Activated naive CD4-positive, alpha-beta T cell treated with anti-CD3 and anti-CD28 coated beads for 36 hours (primary cell): ENCODE measurements at places on chromosomes 1 and 21. TPM values are rescaled to one million over a fixed set of nuclear protein-coding genes. Genes with fewer than 3 reads are reported as not detected.

FCRL4 gene
- not detected for total RNA-seq

HECTD3 gene
- total RNA-seq = 14.3 TPM

LCA5L gene
- total RNA-seq = 0.26 TPM

CA6 gene
- 0.22 TPM for total RNA-seq

DNA sequence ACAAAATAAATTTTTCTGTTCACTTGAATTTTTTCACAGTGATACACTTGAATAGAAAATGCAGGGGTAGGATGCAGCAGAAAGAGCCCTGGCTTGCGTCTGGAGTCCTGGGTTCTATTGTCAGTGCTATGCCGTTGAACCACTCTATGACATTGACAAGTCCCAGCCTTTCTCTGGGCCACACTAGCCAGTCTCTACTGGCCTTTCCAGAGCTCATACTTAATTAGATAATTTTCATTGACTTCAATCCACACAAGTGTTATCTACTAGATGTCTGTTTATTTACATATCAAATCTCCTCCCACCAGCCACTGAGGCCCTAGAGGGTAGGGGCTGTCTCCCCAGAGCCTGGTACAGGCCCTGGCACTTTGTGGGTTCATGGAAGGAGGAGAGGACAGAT, 15.5 kb upstream of the CELA3B start:
- no peak overlapping the region for H3K4me3 ChIP-seq
- H3K36me3 ChIP-seq = no peaks in the 10 kb centered on the region
- DNase-seq = no peak
- no peak overlapping the region for H3K27ac ChIP-seq

- H3K27me3 ChIP-seq = peaks cover 9% of the 10 kb centered on the region
- H3K4me1 ChIP-seq = no peaks in the 10 kb centered on the region
- DNase-seq = no peak
- no peak overlapping the region for H3K27ac ChIP-seq
These were observed 6.6 kb upstream of the FOXE3 start for GRCh38 chr1:47409311-47410067.

- H3K4me1 ChIP-seq = peaks cover 5% of the 10 kb centered on the region
- no peak for DNase-seq
- H3K4me3 ChIP-seq = no peak overlapping the region
- H3K27me3 ChIP-seq = no peaks in the 10 kb centered on the region
- H3K36me3 ChIP-seq = peaks cover under 1% of the 10 kb centered on the region
- no peak overlapping the region for H3K27ac ChIP-seq
These were observed 30.9 kb downstream of the PADI4 start for GRCh38 chr1:17338706-17339493.

GRCh38 chr1:184882957-184883815, 91.1 kb downstream of the NIBAN1 start:
- no peak overlapping the region for H3K4me3 ChIP-seq
- peak; percentile 32 for DNase-seq
- H3K36me3 ChIP-seq = no peaks in the 10 kb centered on the region
- peak overlapping the region; percentile 79 for H3K27ac ChIP-seq

DNA sequence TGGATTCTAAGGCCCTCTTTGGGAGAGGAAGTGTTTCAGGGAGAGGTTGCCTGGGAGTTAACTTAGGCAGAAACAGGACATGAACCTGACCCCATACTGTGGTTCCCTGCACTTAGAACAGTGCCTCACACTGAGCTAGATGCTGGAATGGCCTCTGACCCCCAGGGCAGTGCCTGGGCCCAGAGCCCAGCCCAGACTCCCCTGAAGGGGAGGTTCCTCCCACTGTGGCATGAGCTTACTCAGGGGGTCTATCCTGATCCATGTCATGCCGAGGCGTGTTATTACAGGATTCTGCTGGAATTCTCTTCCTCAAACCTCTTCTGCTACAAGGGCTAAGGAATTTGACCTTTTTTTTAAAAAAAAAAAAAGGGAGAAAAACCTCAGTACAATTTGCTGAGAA, 72.2 kb downstream of the MRPL37 start:
- H3K4me1 ChIP-seq = peaks cover 31% of the 10 kb centered on the region
- no peak for DNase-seq
- no peak overlapping the region for H3K4me3 ChIP-seq

DNA sequence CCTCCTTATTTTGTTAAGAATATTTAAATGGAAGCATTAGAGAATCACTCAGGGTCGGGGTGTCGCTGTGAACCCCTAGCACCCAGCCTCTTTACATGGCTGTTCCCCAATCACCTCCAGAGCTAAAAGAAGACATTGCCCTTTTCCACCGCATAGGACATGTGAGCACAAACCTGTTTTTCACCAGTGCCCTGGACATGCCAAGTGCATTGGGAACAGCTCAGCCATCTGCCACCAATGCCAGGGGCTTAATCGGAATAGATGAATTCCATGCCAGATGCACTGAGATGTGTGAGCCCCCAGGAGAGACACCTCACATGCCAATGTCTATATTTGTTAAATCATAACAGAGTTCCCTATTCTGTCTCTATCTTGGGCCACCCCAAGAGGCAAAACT, 33.3 kb downstream of the EIF2D start:
- peaks cover 97% of the 10 kb centered on the region for H3K4me1 ChIP-seq
- H3K27me3 ChIP-seq = no peaks in the 10 kb centered on the region
- H3K36me3 ChIP-seq = peaks cover 71% of the 10 kb centered on the region
- peak; percentile 7 for DNase-seq
- peak overlapping the region; percentile 76 for H3K4me3 ChIP-seq

DNA sequence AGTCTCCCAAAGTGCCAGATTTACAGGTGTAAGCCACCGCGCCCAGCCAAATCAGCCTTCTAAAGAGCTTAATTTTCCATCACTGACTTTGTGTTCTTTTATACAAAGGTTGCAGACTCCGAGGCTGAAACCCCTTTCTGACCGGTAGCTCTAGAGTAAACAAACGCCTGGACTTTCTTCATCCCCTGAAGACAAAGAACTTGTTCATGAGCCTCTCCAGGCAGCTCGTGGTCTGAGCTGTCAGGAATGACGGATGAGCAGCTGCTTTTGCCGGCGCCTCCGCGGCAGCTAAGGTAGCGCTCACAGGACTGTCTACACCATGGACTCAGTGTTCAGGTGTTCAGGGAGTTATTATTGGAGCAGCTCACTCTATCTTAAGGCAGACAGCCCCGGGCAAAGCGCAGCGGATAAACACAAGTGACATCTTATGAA, 128.5 kb upstream of the ERRFI1 start:
- H3K4me1 ChIP-seq = peaks cover 42% of the 10 kb centered on the region
- no peak overlapping the region for H3K4me3 ChIP-seq
- no peak for DNase-seq
- no peak overlapping the region for H3K27ac ChIP-seq
- peaks cover 2% of the 10 kb centered on the region for H3K36me3 ChIP-seq
- H3K27me3 ChIP-seq = peaks cover 7% of the 10 kb centered on the region

- H3K4me3 ChIP-seq = no peak overlapping the region
- DNase-seq = no peak
- no peaks in the 10 kb centered on the region for H3K4me1 ChIP-seq
- H3K27me3 ChIP-seq = no peaks in the 10 kb centered on the region
These were observed 263.2 kb downstream of the TM2D1 start for GRCh38 chr1:61461406-61462384.

- DNase-seq = no peak
- no peak overlapping the region for H3K4me3 ChIP-seq
- peaks cover 28% of the 10 kb centered on the region for H3K36me3 ChIP-seq
- no peak overlapping the region for H3K27ac ChIP-seq
- peaks cover 14% of the 10 kb centered on the region for H3K4me1 ChIP-seq
- H3K27me3 ChIP-seq = no peaks in the 10 kb centered on the region
These were observed 18.8 kb downstream of the MAP7D1 start for GRCh38 chr1:36174713-36175112.
